ENCODE measurements at places on chromosomes 2 and 18.

DNA sequence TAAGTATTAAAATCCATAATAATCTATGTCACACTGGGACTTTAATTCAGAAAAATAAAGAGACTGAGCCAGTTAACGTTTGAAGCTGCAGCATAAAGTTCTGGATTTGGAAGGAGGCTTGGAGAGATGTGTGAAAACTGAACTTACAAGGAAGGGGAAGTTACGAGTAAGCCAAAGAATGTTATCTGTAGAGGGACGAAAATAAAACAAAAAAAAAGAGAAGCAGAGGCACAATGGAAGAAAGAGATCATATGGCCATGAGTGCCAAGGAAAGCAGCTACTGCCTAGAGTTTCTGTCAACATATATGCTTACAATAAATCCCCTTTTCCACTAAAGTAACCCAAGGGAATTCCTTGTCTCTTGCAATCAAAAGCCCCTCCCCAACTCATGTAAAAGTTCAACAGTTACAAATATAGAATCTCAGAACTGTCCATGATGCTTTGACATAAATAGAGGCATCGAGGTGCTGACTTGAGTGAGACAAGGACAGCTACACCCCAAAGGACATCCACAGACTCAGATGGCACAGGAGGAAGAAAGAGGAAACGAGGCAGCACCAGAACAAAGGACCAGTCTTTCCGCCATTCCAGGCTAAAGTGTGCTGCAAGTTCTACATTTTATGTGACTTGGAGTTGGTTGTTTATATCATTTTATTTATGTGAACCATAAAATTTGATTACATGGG lies 16.1 kb upstream of the ARL5A start:
- no peak for DNase-seq

- DNase-seq = peak; percentile 26
These were observed 404.0 kb upstream of the MMADHC start for GRCh38 chr2:149991576-149991975.

GRCh38 chr2:120546048-120546864 lies 189.4 kb upstream of the GLI2 start:
- DNase-seq = peak; percentile 98

- no peak for DNase-seq
These were observed 66.2 kb downstream of the ATOH8 start for GRCh38 chr2:85819811-85820510.

DNA sequence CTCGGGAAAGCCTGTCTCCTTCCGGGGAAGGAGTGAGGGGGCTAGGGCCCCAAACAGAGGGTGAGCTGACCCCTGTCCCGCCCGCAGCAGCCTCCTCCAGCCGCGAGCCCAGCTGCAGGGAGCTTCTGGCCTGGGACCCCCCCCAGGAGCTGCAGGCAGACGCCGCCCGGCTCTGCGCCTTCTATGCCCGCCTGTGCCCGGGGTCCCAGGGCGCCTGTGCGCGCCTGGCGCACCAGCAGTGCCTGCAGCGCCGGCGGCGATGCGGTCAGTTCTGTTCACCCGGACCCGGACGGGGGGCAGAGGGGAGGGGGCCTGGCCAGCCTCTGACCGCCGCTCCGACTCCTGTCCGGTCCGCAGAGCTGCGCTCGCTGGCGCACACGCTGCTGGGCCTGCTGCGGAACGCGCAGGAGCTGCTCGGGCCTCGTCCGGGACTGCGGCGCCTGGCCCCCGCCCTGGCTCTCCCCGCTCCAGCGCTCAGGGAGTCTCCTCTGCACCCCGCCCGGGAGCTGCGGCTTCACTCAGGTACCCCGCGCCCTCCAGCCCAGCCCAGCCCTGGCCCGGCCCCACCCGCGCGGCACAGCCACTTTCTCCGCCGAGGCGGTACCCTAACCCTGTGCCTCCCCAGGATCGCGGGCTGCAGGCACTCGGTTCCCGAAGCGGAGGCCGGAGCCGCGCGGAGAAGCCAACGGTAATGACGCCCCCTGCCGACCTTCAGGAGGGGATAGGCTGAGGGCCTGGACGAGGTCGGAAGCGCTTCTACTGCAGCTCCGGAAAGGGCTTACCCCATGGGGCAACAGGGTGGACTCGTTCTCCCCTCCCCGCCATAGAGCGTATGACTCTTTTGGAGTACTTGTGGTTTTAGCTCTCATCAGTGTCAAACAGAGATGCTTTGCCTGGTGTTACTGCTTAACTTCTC lies 2.0 kb upstream of the CHRND start:
- DNase-seq = no peak

DNA sequence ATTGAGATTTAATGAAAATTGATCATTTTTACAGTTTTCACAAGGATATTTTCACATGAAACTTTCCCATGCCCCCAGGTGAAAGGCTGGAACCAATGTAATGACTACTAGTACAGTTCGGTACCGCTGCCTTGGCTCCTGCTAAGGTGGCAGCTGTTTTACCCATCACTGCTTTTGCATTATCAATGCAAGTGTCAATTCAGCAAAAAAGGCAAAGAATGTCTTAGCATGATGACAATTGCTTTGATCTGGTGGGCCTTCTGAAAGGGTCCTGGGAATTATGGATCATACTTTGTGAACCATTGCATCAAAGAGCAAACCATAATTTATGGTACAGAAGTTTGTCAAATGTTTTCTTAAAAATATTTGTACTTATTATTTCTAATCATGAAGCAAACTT lies 107.2 kb downstream of the KYNU start:
- DNase-seq = no peak

DNA sequence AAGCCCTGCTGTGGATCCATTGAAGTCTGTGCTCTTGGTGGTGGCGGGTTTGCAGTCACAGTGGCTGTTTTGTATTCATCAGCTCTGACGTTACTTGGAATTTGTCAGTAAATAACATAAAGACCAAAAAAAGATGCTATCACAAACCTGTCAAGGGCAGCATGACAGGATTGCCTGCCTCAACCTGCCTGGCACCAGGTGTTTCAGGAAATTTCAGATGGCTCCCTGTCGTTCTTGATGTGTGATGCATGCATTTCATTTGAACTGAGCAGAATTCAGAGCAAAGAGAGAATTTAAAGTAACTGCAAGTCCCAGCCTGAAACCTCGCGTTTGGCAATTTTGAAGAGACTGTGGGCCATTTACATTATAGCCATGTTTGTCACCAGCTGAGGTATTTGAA lies 50.3 kb upstream of the EPC2 start:
- no peak for DNase-seq

Measured in AG04449 (cell line).